ENCODE measurements at places on chromosomes 2 and 18.

GRCh38 chr2:120750488-120751210 is 15.0 kb downstream of the GLI2 start:
- DNase-seq: no peak

GRCh38 chr2:3264010-3264744 is 113.4 kb downstream of the EIPR1 start:
- no peak for DNase-seq

GRCh38 chr18:64718808-64719207 is 569.9 kb upstream of the LINC00305 start:
- no peak for DNase-seq

- DNase-seq: no peak
These were observed 451.4 kb downstream of the TNS1 start for GRCh38 chr2:217551252-217551899.

DNA sequence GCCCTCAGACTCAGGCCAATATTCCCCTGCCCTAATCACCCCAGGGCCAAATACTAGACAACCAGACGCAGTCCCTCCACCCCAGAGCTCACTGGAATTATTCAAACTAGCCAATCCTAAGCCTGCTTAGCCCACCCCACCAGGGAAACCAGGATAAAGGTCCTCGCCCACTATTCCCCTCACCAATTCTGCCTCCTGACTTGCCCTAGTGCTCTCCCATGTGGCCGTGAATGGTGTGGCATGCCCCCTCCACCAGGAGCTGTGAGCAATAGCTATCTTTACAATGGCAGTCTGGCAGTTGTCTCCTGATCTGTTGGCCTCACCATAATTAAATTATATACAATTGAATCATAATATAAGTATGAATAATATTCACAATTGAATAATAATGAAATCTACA is 42.3 kb downstream of the FAM124B start:
- no peak for DNase-seq

DNA sequence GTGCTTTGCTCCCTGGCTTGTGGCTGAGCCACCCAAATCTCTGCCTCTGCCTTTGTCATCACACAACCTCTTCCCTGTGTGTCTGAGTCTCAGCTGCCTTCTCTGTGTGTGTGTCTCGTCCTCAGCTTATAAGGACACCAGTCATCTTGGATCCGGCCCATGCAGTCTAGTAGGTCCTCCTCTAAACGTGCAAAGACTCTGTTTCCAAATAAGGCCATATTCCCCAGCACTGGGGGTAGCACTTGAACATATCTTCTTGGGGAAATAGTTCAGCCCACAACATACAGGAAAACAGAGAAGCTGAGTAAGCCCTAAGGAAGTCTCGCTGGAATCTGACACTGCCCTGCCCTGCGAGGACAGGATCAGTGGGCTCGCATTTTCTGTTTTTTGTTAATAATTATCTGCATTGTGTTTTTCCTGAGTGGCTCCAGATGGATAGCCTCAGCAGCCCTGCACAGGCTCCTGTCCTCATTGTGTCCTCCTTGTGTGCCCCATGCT is 42.1 kb downstream of the MTCL1 start:
- peak; percentile 50 for DNase-seq

- DNase-seq: no peak
These were observed 16.5 kb downstream of the SGPP2 start for GRCh38 chr2:222440673-222441422.

GRCh38 chr2:26196683-26197418 is 24.0 kb downstream of the GAREM2 start:
- DNase-seq: no peak

GRCh38 chr2:223668302-223668998 is 66.3 kb upstream of the SCG2 start:
- DNase-seq: no peak

- no peak for DNase-seq
These were observed 211.0 kb downstream of the MCFD2 start for GRCh38 chr2:46704593-46704992.

DNA sequence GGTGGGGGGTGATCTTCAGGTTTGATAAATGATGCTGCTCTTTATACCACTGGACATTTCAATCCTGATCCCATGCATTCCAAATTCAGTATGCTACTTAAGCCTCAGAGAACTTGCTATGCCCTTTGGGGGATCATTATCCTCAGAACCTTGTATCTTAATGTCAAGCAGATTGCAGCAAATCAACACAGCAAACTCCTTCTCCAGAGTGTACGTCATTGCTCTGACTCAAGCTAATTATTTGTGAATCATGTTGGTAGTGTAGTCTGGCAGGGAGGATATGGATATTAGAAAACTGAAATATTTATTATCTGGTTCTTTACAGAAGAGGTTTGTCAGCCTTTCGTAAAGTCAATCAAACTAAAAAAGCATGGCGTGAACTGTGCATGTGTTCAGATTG is 562.5 kb upstream of the FAM98A start:
- peak; percentile 29 for DNase-seq

DNA sequence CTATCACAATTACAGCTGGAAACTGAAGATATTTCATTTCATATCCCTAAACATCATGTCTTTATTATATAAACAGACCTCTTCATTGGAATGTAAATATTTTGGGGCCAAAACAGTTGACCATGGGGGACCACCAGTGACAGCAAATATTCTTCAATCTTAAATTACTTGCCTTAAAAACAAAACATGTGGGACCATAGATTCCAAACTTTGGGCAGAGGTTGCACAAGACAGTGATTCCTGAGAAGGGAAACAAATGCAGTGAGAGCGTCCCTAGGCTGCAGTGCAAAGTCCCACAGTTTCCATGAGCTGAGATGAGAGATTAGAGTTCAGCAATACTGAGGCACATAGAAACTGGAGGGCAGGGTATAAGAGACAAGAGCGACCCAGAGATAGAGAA is 818.9 kb downstream of the CBLN2 start:
- DNase-seq: no peak

- no peak for DNase-seq
These were observed 115.7 kb downstream of the VIT start for GRCh38 chr2:36812196-36812595.

- peak; percentile 95 for DNase-seq
These were observed 12.3 kb downstream of the FBLN7 start for GRCh38 chr2:112150447-112150846.

- DNase-seq: no peak
These were observed 209.0 kb downstream of the DYM start for GRCh38 chr18:49251451-49251850.

DNA sequence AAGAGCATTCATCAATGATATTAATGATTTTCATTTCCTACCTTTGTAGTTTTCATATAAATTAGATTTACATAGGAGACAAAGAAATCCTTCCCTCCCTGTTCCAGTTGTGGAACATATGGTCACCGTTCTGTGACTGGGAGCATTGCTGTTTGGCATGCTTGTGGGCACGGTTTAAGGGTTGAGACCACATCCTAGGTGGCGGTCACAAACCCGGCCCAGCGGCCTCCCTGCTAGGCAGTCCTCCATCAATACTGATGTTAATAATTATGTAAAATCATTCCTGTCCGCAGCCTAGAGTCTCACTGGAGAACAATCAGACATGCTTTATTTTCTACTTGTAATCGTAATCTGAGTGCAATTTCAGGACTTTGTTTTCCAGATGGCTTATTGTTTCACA is 117.9 kb downstream of the AGAP1 start:
- DNase-seq: no peak

GRCh38 chr2:160460333-160460731 is 33.3 kb downstream of the RBMS1 start:
- DNase-seq: no peak

DNA sequence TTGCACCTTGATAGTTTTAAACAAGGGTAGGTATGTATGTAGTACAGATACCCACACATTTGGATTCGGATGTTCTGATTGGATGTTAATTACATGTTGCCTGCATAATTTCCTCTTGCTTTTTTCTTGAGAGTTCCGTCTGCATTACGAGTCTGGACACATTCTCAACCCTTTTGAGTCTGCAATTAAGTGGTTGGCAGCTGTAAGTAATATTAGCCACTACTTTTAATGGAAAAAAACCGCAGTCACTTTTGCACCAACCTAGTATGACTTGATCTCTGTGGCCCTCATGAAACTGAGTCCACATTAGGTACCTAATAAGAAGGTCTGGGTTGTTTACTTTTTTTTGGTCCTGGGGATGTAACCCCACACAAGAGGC is 217.3 kb downstream of the VAPA start:
- DNase-seq: peak; percentile 36

- DNase-seq: no peak
These were observed 33.1 kb upstream of the RASGRP3 start for GRCh38 chr2:33443274-33443829.

- DNase-seq: no peak
These were observed 14.4 kb upstream of the GPR17 start for GRCh38 chr2:127631541-127631996.

DNA sequence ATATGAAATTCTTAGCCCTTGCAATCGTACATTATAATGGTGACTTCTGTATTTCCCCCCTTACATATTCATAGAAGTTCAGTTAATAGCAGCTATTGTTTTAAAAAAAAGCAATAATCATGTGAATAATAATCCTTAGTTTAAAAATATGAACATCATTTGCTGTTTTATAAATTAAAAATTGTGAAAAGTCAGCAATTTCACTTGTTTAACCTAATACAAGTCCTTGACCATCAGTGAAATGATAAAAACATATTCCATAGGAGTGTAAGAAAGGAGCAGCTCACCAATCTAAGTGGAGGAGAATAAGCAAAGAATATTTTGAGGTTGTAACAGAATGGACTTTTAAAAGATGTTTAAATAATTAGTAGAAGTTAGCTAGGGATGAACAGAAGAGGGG is 650.2 kb downstream of the SUCLG1 start:
- DNase-seq: no peak

DNA sequence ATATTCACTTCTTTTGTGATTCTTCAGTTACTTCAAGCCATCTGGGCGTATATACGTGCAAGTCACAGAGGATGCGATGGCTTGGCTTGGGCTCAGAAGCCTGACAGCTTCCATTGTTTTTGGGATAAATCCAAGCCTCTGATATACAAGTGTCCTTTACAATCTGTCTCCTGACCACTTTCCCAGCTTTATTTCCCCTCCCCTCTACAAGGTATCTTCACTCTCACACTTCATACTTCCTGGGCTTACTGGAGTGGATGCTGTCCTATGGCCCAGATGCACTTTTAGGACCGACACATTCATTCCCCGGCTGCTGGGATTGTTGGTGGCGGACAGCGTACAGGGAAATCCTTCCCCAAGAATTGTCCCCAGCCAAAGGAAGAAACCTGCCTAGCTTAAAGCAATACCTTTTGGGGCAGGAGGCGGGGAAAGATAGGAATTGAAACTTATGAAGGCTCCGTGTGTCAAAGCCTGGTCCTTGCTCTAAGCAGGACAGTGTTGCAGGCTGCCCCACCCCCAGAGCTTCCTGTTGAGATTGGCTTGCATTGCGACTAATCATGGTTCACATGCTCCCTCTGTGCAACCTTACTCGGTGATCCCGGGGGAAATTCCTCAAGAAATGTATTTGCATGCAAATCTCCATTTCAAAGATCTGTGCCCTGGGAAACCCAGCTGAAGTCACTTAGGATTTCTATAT is 802.9 kb upstream of the ID2 start:
- DNase-seq: no peak

DNA sequence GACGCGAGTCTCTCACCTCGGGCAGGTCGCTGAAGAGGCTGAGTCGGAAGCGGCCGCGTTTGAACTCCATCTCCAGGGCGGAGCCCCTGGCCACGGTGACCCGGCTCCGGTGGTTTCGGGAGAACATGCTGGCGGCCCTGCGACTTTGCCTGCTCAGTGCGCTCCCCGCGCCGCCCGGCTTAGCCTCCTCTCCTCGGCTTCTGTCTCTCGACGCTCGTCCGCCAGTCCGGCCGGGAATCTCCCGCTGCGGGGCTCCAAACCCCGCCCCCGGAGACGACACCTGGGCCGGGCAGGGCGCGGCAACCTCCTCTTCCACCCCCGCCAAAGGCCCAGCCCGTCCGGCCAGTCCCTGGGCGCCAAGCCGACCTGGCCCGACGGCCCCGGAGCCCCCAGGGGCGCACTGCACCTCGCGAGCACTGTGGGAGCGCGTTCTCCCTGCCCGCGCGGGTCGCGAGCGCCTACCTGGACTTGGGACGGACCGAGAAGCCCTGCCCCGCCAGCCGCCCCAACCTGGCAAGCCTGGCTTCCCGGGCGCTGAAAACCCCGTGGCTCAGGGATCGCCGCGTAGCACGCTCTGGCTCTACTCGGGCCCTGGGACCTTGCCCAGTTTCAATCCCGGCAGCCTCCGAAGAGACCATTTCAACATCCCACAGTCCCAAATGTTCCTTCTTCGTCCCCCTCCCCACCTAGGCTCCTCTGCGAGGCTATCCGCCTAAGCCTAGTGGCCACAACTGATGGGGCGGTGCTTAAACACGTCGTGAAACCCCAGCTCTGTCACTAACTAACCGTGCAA is at the start of gene RTKN:
TSS of gene RTKN (minus strand) at position 248 of the 793 bp plus-strand sequence. CDS start at position 127, 121 bp downstream.
- peak; percentile 84 for DNase-seq

- DNase-seq: no peak
These were observed 277.9 kb upstream of the SIX3 start for GRCh38 chr2:44663471-44664073.

- no peak for DNase-seq
These were observed 34.4 kb downstream of the MAP2 start for GRCh38 chr2:209458008-209458979.

- DNase-seq: peak; percentile 70
These were observed 212.1 kb downstream of the CDH2 start for GRCh38 chr18:27964811-27965210.

- DNase-seq: no peak
These were observed 112.4 kb upstream of the SLC66A3 start for GRCh38 chr2:11042841-11043240.

GRCh38 chr18:10064267-10064666 is 150.5 kb downstream of the VAPA start:
- DNase-seq: no peak

GRCh38 chr2:231890896-231891513 is 35.2 kb downstream of the NPPC start:
- DNase-seq: peak; percentile 68

DNA sequence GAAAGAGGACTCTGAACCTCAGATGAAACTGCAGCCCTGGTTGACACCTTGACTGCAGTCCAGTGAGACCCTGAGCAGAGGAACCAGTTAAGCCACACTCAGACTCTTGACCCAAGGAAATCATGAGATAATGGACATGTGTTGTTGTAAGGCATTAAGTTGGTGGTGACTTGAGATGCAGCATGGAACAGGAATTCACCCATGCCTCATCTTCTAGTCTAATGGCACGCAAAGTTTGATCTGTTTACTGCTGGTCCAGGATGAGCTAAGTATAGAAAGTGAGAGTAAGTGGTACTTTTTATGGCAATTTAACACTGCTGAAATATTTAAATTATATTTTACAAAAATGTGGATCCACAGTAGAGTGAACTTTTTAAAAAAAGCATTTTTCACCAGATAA is 51.3 kb upstream of the LTBP1 start:
- DNase-seq: no peak

DNA sequence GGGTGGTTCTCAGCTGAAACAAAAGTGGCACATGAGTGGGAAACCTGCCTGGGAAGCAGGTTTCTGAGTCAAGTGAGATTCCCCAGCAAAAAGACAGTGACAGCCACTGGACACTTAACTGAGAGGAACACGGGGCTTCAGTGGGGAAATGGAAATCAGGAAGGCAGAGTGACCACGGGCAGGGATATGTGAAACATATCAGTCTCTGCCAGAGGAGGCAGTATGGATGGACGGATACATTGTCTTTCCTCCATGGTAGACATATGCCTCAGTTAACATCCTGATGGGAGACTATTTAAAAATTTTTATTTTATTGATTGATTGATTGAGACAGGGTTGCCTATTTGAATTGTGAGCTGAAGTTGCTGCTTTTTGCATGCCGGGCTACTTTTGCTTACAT is 292.1 kb downstream of the NBAS start:
- no peak for DNase-seq

Measured in epithelial cell of esophagus (primary cell).